Motor neuron (in vitro differentiated cells): ENCODE measurements at places on chromosomes 6 and 20. TPM values are rescaled to one million over a fixed set of nuclear protein-coding genes. Genes with fewer than 3 reads are reported as not detected.

DNA sequence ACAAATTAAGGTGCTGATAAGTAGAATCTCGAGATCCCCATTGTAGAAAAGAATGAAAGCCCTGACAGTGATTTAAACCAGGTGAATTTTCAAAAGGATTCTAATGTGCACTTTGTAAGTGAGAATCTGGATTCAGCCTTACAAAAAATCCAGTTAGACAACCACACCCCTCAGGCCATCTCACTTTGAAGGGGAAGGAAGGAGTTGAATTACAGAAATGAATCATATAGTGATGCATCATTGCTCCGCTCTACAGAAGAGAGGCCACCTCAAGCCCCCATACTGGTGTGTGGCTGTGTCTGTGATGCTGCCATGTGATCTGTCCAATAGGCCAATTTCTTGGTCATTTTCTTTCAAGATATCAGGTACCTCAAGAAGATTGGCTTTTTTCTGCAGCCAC is 85.5 kb upstream of the NT5E start:
- no peak for ATAC-seq

GRCh38 chr6:112443179-112444065 is 96.3 kb downstream of the RFPL4B start:
- peak; percentile 78 for ATAC-seq

DNA sequence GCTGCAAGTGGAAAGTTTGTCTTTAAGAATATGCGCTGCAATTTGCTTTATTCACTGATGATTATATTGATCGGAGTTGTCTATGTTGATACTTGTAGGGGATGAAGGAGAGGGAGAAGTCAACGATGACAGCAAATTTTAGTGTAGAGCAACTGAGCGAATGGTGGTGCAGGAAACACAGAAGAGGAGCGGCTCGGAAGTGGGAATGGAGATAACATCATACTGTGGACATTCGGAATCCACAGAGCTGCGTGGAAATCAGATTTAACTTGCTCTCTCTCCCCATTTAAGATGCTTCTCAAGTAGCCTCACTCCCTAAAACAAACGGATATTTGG is 722 bp upstream of the TMEM14B start:
- ATAC-seq, result no peak

TRAPPC3L gene
- 0.36 and 0.38 TPM in 2 replicates for total RNA-seq

OPRL1 gene
- total RNA-seq, result 2.2 TPM in 2 replicates
